NCI-H524 (cell line): ENCODE measurements at places on chromosomes 3 and 15.

DNA sequence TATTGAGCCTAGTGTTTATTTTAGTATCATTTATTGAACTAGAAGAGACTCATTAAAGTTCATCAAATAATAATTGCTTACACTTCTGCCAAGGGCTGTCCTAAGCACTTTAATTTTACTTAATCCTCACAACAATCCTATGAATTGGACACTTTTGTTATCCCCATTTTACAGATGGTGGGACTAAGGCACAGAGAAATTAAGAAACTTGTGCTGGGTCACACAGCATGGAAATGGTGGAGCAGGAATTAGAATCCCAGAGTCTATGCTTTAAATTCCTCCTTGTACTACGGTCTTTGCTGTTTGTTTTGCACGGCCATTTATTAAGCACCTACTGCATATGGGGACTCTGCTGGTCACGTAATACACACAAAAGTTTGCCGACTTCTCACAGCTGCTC lies 7.9 kb downstream of the ATP2B2 start:
- no peak for DNase-seq

GRCh38 chr3:197575362-197575761 lies 19.6 kb upstream of the BDH1 start:
- DNase-seq = no peak

GRCh38 chr3:96836153-96836915 lies 21.9 kb downstream of the EPHA6 start:
- no peak for DNase-seq

GRCh38 chr3:26668171-26668570 lies 45.6 kb downstream of the LRRC3B start:
- DNase-seq = no peak

GRCh38 chr15:91224755-91225380 lies 124.8 kb downstream of the SV2B start:
- peak; percentile 76 for DNase-seq
